ENCODE measurements at places on chromosomes 12 and 14. TPM values are rescaled to one million over a fixed set of nuclear protein-coding genes. Genes with fewer than 3 reads are reported as not detected.

PROX2 gene
- not detected for total RNA-seq

BIN2 gene
- total RNA-seq: 1.6 TPM

PRB2 gene
- total RNA-seq: not detected

SLC24A4 gene
- 0.36 TPM for total RNA-seq

FAM90A1 gene
- 0.30 TPM for total RNA-seq

C14orf180 gene
- 44.1 TPM for total RNA-seq

TAS2R13 gene
- 0.41 TPM for total RNA-seq

GLIPR1L2 gene
- total RNA-seq: 1.5 TPM

MGP gene
- total RNA-seq: 497 TPM

ZDHHC22 gene
- not detected for total RNA-seq

HOXC4 gene
- not detected for total RNA-seq

DNA sequence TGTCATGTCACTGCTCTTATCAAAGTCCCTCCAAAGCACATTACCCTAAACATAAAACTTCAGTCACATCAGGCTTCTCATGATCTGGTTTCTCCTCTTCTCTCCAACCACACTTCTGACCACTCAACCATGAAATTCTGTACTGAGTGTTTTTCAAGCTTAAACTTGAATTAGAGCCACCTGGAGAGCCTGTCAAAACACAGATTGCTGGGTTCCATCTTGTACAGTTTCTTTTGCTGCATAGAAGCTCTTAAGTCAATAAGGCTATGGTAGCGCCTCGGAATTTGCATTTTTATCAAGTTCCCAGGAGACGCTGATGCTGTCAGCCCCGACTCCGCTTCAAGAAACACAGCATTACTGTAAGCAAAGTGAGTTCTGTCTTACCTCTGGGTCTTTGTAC, 16.4 kb upstream of the SRRM4 start:
- no peak for DNase-seq
- no peak overlapping the region for H3K4me3 ChIP-seq
- peaks cover 47% of the 10 kb centered on the region for H3K27me3 ChIP-seq

DNA sequence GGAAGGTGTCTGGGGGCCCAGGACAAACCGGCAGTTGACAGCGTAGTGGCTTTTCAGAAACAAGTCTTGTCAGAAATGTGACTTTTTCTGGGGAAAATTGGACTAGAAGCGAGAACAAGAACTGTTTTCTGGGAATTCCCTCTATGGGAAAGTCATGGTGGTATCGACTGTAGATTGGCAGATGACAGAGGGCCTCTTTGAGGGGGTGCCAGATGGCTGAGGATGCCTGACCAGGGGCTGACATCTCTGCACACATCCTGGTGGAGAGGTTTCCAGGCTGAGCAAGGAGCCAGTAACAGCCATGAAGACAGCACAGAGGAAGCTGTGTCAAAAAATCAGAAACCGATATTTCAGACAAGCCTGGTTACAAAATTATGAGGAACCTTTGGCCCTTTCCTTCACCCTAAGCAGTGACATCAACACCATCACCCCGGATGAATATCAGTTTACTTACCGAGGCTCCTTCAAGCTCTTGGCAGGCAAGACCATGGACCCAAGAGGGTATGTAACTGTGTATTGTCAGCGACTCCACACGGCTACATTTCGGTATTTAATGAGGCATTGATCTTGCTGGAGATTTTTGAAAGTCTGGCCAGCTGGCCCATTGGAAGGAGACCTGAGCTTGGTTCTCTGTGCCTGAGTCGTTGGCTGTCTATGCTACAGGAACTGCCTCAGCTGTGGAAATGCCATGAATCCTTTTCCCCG, 1525.3 kb upstream of the TMEM132C start:
- H3K4me1 ChIP-seq: no peaks in the 10 kb centered on the region
- H3K27ac ChIP-seq: no peak overlapping the region
- H3K36me3 ChIP-seq: no peaks in the 10 kb centered on the region
- no peak for DNase-seq
- H3K4me3 ChIP-seq: no peak overlapping the region

GRCh38 chr12:21613931-21614330, 9.3 kb upstream of the GYS2 start:
- H3K4me1 ChIP-seq: peaks cover 22% of the 10 kb centered on the region
- H3K4me3 ChIP-seq: no peak overlapping the region
- DNase-seq: no peak
- H3K36me3 ChIP-seq: no peaks in the 10 kb centered on the region
- H3K27ac ChIP-seq: no peak overlapping the region

GRCh38 chr12:6219980-6220379, 19.8 kb downstream of the CD9 start:
- no peak for DNase-seq
- peaks cover 9% of the 10 kb centered on the region for H3K36me3 ChIP-seq
- H3K4me3 ChIP-seq: no peak overlapping the region
- H3K4me1 ChIP-seq: peaks cover 99% of the 10 kb centered on the region
- no peaks in the 10 kb centered on the region for H3K27me3 ChIP-seq
- H3K27ac ChIP-seq: peak overlapping the region; percentile 90

- H3K27ac ChIP-seq: no peak overlapping the region
- H3K4me3 ChIP-seq: no peak overlapping the region
- no peak for DNase-seq
- H3K4me1 ChIP-seq: no peaks in the 10 kb centered on the region
These were observed 16.9 kb upstream of the MGST1 start for GRCh38 chr12:16330560-16330959.

- no peaks in the 10 kb centered on the region for H3K27me3 ChIP-seq
- no peaks in the 10 kb centered on the region for H3K36me3 ChIP-seq
- H3K27ac ChIP-seq: no peak overlapping the region
- no peak overlapping the region for H3K4me3 ChIP-seq
- DNase-seq: no peak
- no peaks in the 10 kb centered on the region for H3K4me1 ChIP-seq
These were observed 54.1 kb downstream of the ESRRB start for GRCh38 chr14:76430017-76430416.

DNA sequence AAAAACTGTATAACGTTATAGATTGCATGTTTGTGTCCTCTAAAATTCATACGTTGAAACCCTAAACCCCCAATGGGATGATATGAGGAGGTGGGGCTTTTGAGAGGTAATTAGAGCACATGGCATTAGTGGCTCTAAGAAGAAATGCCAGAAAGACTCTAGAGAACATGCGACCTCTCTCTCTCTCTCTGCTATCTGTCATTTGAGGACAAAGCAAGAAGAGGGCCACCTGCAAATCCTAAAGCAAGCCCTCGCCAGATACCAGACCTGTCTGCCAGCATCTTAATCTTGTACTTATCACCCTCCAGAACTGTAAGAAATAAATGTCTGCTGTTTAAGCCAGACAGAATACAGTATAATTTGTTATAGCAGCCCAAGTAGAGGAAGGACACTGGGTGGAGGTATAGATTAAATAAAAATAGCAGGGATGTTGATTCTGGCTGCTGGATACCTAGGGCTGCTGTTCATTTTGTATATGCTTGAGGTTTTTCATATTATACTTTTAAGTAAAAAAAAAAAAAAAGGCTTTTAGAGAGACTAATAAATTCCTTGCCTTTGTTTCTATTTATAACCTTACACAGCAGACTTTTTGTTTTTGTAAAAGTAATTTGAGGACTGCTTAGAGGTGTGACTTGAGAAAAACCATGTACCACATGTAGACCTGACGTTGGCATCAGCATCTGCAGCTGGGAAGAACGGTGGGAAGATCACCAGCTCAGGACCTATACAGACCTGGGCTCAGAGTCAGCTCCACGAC, 26.9 kb downstream of the MOK start:
- no peaks in the 10 kb centered on the region for H3K27me3 ChIP-seq
- H3K36me3 ChIP-seq: peaks cover 17% of the 10 kb centered on the region
- H3K4me1 ChIP-seq: peaks cover 15% of the 10 kb centered on the region
- no peak overlapping the region for H3K4me3 ChIP-seq
- DNase-seq: no peak
- H3K27ac ChIP-seq: peak overlapping the region; percentile 41

GRCh38 chr14:104281768-104282301, 143.4 kb downstream of the KIF26A start:
- H3K27ac ChIP-seq: no peak overlapping the region
- no peaks in the 10 kb centered on the region for H3K36me3 ChIP-seq
- peaks cover 36% of the 10 kb centered on the region for H3K27me3 ChIP-seq
- no peak overlapping the region for H3K4me3 ChIP-seq
- H3K4me1 ChIP-seq: peaks cover 5% of the 10 kb centered on the region
- DNase-seq: peak; percentile 7

- H3K36me3 ChIP-seq: peaks cover 6% of the 10 kb centered on the region
- no peak overlapping the region for H3K27ac ChIP-seq
- H3K4me3 ChIP-seq: peak overlapping the region; percentile 94
- H3K27me3 ChIP-seq: no peaks in the 10 kb centered on the region
- peaks cover 76% of the 10 kb centered on the region for H3K4me1 ChIP-seq
These were observed 4.8 kb downstream of the TOGARAM1 start for GRCh38 chr14:44966601-44967336.

DNA sequence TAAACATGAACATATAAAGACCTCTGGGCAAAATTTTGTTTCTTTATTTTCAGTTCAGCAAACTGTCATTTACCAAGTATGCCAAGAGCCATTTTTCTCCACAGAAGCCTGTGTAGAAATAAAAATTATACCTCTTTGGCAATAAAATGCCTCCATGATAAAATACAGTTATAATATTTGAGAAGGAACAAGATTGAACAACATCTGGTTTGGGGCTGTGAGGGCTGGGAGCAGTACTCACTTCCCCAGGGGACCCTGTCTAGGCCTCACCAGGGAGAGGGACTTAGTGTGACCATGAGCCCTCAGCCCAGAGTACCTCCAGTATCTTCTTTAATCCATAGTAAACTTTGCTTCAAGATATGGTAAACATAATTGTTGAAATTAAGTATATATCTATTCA, 65.1 kb downstream of the DAAM1 start:
- H3K27ac ChIP-seq: peak overlapping the region; percentile 93
- H3K4me3 ChIP-seq: no peak overlapping the region
- H3K36me3 ChIP-seq: no peaks in the 10 kb centered on the region
- DNase-seq: no peak
- no peaks in the 10 kb centered on the region for H3K27me3 ChIP-seq

DNA sequence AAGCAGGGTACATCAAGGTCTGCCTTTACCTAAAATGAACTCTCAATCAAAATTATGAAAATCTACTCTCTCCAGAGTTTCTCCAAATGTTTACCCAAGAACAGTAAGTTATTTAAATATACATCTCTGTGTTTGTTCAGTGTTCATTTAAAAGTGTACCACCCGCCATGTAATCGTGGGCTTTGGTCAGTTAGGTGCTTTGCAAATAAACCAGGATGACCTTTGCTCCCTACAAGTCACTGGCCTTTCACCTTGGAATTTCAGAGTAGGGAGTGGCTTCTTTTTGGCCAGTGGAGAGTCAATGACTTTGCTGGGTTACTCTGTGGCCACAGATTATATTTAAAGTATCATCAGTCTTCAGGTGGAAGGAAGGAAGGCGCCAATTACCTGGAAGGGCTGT, 74.6 kb upstream of the PTPRB start:
- no peaks in the 10 kb centered on the region for H3K36me3 ChIP-seq
- H3K4me1 ChIP-seq: no peaks in the 10 kb centered on the region
- H3K4me3 ChIP-seq: no peak overlapping the region
- no peaks in the 10 kb centered on the region for H3K27me3 ChIP-seq

DNA sequence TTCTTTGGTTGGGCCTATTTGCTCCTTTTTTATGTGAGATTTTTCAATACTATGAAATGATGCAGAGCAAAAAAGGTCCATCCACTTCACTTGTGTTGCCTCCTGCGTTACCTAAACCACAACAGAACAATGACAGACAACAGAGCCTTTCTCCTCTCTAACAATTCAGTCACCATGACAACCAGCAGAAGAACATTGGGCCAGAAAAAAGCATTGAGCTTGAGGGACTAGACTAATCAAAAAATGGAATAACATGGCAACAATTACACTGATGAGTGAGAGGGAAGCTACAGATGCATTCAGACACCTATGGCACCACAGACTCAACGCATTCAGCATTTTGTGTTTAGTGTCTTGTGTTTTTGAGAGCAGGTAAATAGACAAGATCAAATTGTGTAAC, 44.6 kb upstream of the PTCSC3 start:
- peaks cover 40% of the 10 kb centered on the region for H3K27me3 ChIP-seq
- no peak overlapping the region for H3K27ac ChIP-seq
- no peaks in the 10 kb centered on the region for H3K4me1 ChIP-seq
- no peak for DNase-seq

- peak; percentile 68 for DNase-seq
- H3K36me3 ChIP-seq: peaks cover 9% of the 10 kb centered on the region
- no peak overlapping the region for H3K4me3 ChIP-seq
These were observed 36.3 kb downstream of the LIMA1 start for GRCh38 chr12:50246873-50247612.

GRCh38 chr12:127885954-127886750, 380.8 kb upstream of the TMEM132C start:
- H3K27me3 ChIP-seq: no peaks in the 10 kb centered on the region
- no peak for DNase-seq
- H3K27ac ChIP-seq: no peak overlapping the region
- H3K36me3 ChIP-seq: no peaks in the 10 kb centered on the region
- peaks cover 3% of the 10 kb centered on the region for H3K4me1 ChIP-seq

- H3K27ac ChIP-seq: no peak overlapping the region
- peaks cover 5% of the 10 kb centered on the region for H3K36me3 ChIP-seq
- H3K27me3 ChIP-seq: peaks cover 83% of the 10 kb centered on the region
- H3K4me1 ChIP-seq: peaks cover 47% of the 10 kb centered on the region
- DNase-seq: no peak
These were observed 4.9 kb downstream of the AMN start for GRCh38 chr14:102927346-102927877.

DNA sequence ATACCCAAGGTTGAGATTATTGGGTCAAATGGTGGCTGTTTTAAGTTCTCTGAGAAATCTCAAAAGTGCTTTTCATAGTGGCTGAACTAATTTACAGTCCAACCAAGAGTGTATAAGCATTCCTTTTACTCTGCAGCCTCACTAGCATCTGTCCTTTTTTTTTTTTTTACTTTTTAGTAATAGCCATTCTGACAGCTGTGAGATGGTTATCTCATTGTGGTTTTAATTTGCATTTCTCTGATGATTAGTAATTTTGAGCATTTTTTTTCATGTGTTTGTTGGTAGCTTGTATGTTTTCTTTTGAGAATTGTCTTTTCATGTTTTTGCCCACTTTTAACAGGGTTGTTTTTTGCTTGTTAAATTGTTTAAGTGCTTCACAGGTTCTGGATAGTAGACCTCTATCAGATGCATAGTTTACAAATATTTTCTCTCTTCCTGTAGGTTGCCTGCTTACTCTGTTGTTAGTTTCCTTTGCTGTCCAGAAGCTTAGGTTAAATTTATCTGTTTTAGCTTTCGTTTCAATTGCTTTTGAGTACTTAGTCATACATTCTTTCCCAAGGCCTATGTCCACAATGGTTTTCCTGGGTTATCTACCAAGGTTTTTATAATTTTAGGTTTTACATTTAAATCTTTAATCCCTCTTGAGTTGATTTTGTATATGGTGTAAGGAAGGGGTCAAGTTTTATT, 881.3 kb upstream of the SEL1L start:
- no peak overlapping the region for H3K27ac ChIP-seq
- H3K4me3 ChIP-seq: no peak overlapping the region
- no peaks in the 10 kb centered on the region for H3K36me3 ChIP-seq
- no peak for DNase-seq

GRCh38 chr12:45305907-45306306, 90.0 kb downstream of the ANO6 start:
- DNase-seq: no peak
- H3K4me3 ChIP-seq: no peak overlapping the region
- peaks cover 89% of the 10 kb centered on the region for H3K4me1 ChIP-seq
- no peaks in the 10 kb centered on the region for H3K36me3 ChIP-seq
